HFFc6 (cell line): ENCODE measurements at places on chromosomes 7 and 10.
A peak's percentile ranks its signal among the peaks of the same experiment; 100 is the strongest.

- DNase-seq, result no peak
Observed at GRCh38 chr7:155959894-155960293, 147.6 kb upstream of the SHH start.

DNA sequence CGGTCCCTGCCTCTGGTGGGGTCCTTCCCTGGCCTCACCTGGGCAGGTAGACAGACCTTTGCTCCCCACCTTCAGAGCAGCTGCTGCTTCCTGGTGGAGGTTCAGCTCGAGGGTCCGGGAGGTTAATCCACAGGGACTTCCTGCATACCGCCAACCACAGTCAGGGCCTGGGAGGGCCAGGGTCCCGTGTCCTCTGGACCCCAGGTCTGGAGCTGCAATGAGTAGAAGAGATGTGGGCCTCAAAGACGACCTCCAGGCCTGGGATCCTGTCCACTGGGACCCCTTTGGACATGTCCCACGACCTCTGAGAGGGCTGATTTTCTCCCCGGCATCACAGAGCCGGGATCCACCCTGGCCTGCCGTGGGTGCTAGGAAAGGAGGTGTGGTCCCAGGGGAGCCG, 223.3 kb upstream of the TCERG1L start:
- DNase-seq, result no peak

GRCh38 chr7:100465299-100465698, 1.2 kb upstream of the SPACDR start:
- DNase-seq, result no peak

DNA sequence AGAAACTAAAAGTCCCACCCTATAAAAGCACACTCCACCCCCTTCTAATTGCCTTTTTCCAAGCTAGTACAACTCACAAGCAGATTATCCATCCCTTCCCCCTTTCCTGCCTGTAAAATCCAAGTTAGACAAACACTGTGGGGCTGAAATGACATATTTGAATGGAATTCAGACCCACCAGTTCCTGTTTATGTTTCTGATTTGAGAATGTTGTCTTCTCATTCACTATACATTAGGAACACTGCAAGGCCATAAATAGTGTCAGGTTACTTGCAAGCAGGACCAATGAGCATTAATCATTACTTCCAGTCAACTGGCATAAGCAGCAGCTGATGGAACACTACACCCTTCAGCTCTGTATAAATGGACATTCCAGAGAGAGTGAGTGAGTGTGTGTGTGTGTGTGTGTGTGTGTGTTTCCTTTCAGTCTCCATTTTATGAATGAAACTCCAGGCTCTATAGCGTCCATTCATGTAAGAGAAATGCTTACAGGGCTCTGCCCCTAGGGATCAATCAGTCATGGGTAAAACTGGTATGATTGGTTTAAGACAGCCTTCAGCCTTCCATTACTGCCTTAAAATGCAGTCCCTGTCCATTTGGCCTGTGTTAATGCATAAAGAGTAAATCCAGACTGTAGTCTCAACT, 69.3 kb downstream of the ETV1 start:
- DNase-seq, result peak; percentile 100

- no peak for DNase-seq
Observed at GRCh38 chr7:107803009-107803610, at the start of gene SLC26A3. Gene SLC26A3 (minus strand): TSS chr7:107803223. CDS start chr7:107794509, 8,714 bp downstream.

GRCh38 chr7:988426-988911, 5.5 kb downstream of the CYP2W1 start:
- no peak for DNase-seq

DNA sequence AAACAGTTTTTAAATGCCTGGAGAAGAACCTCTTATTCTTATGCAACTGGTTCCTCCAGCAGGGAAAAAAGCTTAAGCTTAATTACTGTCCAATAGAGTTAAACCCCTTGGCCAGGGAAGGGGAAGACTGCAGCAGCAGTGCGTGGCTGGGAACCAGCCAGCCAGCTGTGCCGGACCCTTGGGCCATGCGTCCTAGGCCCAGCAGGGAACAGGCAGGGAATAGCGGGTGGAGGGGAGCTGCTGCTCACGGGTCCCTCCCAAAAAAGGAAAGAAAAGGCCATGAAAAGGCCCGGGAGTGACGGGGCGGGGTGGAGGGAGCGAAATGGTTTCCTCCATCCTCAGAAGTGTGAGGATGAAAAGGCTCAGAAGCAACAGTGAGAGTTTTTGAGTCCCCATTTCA, 35.2 kb upstream of the HECW1 start:
- DNase-seq, result no peak

DNA sequence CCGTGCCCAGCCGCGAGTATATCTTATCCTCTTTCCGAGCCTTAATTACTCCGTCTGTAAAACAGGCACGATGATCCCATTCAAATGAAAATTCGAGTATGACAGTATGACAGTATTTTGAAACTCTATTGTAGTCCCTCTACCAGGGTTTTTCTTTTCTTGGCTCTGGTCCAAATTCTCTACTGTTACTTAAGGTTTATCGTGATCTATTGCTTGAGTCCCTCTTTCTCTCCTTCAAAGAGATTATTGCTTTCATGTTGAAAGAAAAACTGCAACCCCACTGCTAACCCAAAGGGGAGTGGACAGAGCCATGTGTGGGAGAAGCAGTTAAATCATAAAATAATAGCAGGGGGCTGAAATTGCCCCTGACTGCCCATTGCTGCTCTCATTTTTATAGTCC, 1156.6 kb upstream of the AUTS2 start:
- no peak for DNase-seq

- no peak for DNase-seq
Observed at GRCh38 chr7:139702811-139703486, 74.8 kb downstream of the HIPK2 start.

GRCh38 chr10:80598084-80598798, 60.5 kb downstream of the SH2D4B start:
- DNase-seq, result no peak

DNA sequence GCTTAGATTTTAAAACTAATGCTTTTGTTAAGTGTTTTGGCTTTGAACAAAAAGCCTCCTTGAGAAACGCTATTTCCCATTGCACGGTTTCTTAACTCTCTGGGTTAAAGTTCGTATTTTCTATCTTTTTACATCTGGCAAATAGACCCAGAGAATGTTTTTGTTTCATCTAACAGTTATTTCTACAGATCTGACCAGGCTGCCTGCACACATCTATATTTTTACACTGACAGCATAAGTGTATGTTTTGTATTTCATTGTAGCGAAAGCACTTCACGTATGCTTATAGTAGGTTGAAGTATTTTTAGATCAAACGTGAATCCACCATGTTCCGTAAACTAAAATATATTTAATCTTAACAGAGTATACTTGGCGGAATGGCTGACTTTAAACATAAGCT, 477.3 kb downstream of the SDK1 start:
- DNase-seq, result no peak

- no peak for DNase-seq
Observed at GRCh38 chr7:141949911-141950310, 3.1 kb upstream of the CLEC5A start.

- DNase-seq, result no peak
Observed at GRCh38 chr10:64257704-64258103, 736.5 kb downstream of the REEP3 start.

- no peak for DNase-seq
Observed at GRCh38 chr10:26698909-26699308, 1.4 kb downstream of the PDSS1 start.

DNA sequence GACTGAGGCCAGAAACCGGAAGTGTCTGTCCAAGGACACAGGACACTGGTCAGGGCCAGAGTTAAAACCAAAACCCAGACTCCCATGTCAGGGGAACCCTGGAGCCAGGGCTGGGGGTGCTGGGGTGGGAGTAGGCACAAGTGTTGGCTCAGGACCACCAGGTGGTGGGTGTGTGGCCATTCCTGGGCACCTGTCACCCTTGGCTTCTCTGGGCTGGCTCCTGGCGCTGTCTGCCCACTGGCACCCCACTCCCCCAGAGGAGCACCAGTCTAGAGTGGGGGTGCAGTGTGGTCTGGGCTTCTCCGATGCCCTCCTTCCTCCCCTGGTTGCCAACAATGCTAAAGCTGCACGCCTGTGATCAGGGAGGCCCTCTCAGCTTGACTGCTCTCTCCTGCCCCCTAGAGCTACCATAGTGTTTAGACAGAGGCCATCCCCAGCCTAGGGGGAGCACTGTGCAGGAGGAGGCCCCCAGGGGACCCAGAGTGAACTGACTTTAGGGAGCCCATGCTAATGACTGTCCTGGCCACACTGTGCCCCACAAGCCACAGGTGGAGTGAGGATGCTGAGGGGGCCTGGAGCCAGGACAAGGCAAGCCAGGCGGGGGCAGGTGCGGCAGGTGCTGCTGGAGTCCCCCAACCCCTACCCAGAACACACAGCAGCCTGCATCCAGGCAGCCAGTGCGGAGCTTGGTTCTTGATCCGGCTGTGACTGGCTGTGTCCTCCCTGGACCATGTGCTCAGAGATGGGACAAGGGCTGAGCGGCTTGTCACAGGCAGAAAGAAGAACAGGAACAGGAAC, 11.0 kb downstream of the RASGEF1A start:
- no peak for DNase-seq

DNA sequence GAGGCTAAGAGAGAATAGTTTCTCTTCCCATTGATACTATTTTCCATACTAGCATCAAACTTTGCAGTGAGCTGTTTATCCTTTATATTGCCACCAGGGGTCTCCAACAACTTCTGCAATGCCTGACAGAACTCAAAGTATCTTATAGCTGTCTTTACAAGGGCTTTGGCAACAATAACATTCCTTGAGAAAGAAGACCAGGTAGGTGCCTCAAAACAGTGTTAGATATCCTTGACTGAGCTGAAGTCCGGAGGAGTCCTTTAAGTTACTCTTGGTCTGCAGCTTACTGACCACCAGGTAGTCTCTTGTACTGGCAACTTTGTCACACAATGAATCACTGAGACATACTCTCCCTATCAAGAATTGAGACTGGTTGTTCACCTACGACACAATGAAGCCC, 30.0 kb upstream of the TES start:
- DNase-seq, result peak; percentile 48

- DNase-seq, result no peak
Observed at GRCh38 chr10:131929122-131929845, 28.5 kb downstream of the PPP2R2D start.

DNA sequence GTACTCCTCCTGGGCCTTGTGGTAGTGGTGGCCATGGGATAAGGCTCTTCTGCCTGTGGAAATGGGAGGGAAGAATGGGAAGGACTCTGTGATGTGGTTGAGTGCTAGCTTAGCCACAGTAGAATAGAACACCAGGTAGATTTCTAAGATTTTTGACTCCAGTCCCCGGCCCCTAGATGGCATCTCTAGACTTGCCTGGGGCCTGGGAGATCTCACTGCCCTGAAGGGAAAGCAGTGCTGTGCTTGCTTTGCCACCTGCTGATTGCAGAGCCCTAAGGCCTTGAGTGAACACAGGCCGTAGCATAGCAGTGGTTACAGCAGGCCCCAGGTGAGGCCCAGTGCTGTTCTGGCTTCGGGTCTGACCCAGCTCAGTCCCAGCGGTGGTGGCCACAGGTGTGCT, 252.0 kb downstream of the TCF7L2 start:
- DNase-seq, result no peak

DNA sequence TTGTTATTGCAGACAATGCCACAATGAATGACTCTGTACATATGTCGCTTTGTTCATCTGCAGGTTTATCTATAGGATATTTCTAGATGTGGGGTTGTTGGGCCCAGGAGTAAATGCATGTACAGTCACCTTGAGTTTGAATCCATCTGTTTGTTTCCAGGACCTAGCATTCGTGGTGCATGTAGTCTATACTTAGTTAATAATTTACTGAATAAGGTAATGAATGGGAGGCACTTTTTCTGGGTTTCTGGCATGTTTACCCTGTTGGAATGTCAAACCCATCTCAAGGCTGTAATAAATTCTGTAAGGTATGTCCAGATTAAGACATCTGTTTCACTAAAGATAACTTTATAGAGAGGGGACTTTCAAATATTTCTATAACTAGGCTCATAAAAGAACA, 23.5 kb downstream of the HECTD2 start:
- DNase-seq, result no peak

GRCh38 chr10:121183236-121183635, 332.1 kb downstream of the WDR11 start:
- no peak for DNase-seq

DNA sequence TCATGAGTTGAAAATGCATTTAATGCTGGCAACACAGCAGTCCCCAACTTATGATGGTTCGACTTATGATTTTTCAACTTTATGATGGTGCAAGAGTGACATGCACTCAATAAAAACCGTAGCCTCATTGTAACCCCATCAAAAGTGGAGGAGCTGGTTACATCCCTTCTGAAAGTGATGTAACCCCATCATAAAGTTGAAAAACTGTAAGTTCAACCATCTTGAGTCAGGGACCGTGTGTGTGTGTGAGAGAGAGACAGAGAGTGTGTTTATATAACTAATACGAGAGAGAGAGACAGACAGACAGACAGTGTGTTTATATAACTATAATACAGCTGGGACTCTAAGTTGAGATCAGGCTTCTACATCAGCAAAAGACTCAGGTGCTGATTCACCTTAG, 21.0 kb downstream of the ANXA11 start:
- no peak for DNase-seq

GRCh38 chr7:70134029-70134770, 535.9 kb downstream of the AUTS2 start:
- no peak for DNase-seq

GRCh38 chr10:87658321-87658795, 1.3 kb upstream of the PAPSS2 start:
- no peak for DNase-seq

DNA sequence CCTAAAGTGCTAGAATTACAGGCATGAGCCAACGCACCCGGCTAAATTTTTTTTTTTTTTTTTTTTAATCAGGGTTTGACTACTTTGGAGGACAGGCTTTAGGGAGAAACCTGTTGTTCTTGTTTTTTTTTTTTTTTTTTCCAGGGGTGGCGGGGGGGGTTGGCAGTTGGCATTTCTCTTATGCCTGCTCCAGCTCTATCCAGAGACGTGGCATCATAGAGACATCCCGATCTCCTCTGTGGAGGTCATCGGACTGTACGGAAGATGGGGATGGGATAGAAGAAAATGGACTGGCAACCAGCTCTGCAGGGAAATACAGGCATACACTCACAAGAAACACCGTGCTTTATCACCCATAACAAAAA, 130.8 kb downstream of the PRPF18 start:
- no peak for DNase-seq
